ENCODE measurements at places on chromosomes 4 and X. TPM values are rescaled to one million over a fixed set of nuclear protein-coding genes. Genes with fewer than 3 reads are reported as not detected.

The MAGEA8 gene
- total RNA-seq = not detected

The ITGB1BP2 gene
- total RNA-seq = 0.70 TPM

The CSN1S1 gene
- not detected for total RNA-seq

The ZC4H2 gene
- 3.0 TPM for total RNA-seq

The SGMS2 gene
- 83.4 TPM for total RNA-seq

The NPY5R gene
- not detected for total RNA-seq

The ARMCX4 gene
- total RNA-seq = 3.9 TPM

The SLC7A11 gene
- total RNA-seq = 4.4 TPM
